ENCODE measurements at places on chromosomes 1 and 21. TPM values are rescaled to one million over a fixed set of nuclear protein-coding genes. Genes with fewer than 3 reads are reported as not detected.

- DNase-seq, result no peak
These were observed 1352.7 kb downstream of the AMY1C start for GRCh38 chr1:105102371-105102770.

DNA sequence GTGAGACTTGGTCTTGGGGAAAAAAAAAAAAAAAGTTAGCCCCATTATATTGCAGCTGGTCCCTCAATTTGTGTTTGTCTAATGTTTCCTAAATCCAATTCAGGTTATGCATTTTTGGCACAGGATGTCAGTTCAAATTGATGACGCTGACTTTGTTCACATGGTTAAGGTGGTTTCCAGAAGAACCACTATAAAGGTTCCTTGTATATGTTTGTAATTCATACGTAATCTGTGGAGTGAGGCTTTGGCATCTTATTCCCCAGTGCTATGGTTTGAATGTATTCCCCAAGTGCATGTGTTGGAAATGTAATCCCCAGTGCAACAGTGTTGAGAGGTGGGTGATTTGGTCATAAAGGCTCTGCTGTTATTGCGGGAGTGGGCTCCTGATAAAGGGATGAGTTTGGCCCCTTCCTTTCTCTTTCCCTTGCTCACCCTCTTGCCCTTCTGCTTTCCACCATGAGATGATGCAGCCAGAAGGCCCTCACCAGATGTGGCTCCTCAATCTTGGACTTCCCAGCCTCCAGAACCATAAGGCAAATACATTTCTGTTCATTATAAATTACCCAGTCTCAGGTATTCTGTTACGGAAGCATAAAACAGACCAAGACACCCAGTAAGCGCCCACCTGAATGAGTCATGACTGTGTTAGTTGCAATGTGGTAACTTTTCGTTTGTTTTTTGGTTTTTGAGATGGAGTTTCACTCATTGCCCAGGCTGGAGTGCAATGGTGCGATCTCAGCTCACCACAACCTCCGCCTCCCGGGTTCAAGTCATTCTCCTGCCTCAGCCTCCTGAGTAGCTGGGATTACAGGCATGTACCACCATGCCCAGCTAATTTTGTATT lies 19.5 kb upstream of the HLCS start:
- DNase-seq, result no peak

DNA sequence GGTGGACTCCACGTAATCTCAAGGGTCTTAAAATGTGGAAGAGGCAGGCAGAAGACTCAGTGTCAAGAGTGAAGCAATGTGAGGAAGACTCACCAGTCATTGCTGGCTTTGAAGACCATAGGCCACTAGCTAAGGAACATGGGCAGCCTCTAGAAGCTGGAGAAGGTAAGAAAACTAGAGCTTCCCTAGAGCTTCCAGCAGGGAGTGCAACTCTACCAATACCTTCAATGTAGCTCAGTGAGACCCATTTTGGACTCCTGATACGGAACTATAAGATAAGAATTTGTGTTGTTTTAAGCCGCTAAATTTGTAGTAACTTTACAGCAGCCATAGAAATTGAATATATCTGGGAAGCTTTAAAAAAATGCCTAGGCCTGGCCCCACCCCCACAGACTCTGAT lies 18.9 kb downstream of the METTL13 start:
- DNase-seq, result no peak

GRCh38 chr1:246987083-246987690 lies 20.7 kb downstream of the ZNF695 start:
- DNase-seq, result no peak

DNA sequence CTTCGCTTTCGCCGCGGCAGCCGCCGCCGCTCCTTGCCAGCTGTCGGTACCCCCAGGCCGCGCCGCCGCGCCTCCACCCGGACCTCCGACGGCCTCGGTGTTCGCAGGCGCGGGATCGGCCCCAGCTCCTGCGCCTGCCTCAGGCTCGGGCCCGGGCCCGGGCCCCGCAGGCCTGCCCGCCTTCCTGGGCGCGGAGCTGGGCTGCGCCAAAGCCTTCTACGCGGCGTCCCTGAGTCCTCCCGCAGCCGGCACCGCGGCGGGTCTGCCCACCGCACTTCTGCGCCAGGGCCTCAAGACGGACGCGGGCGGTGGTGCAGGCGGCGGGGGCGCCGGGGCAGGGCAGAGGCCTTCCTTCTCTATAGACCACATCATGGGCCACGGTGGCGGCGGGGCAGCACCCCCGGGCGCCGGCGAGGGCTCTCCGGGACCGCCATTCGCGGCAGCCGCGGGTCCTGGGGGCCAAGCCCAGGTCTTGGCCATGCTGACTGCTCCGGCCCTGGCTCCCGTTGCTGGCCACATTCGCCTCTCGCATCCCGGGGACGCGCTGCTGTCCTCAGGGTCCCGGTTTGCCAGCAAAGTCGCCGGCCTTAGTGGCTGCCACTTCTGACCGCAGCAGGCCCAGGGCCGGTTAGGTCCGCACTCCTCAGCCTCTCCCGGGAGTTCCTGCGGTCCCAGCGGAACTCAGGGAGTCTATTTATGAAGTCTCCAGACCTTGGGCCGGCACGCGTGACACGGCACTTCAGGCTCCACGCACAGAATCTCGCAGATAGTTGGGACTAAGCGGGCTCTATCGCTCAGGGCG lies 1.4 kb downstream of the FOXD2 start:
- no peak for DNase-seq

DNA sequence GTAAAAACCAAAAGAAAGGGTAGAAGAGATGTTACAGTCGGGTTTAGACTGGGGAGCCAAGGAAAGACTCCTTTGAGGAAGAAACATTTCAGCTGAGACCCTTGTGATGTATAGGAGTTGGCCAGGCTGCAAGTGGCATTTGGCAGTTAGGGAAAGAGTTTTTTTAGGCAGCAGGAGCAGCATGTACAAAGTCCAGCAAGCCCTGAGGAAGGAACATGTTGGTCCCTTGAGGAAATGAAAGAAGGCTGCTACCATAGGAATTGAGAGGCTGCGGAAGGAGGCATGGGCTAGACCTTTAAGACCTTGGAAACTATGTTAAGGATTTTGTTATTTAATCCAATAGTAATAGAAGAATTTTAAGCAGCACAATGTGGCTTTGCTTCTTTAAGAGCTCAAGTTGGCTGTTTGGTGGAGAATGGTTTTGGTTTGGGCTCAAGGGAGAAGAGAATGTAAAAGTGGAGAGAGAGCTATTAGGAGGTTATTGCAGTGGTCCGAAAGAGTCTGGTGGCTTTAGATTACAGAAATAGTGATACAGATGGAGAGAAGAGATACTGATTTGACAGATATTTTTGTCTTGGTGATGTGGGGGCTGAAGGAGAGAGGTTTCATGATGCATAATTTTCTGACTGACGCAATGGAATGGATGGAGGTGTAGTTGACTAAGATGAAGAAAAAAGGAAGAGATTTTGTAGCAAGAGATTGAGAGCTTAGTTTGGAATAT lies 26.6 kb downstream of the SMAP2 start:
- no peak for DNase-seq

DNA sequence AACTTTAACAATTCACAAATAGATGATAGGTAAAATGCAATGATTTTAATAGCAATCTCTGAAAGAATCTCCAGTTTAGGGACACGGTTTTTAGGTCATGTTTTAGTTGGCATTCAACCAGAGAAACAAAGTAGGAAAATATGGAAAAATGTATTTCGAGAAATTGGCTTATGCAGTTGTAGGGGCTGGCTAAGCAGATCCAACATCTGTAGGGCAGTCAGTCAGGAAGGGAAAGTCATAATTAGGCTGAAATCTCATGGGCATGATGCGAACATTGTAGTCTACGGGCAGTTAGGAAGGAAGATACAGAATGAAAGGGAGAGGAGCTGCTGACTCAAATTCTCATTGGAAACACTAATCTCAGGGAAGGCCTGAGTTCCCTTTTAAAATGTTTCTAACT lies 1276.0 kb upstream of the ADGRL4 start:
- no peak for DNase-seq

DNA sequence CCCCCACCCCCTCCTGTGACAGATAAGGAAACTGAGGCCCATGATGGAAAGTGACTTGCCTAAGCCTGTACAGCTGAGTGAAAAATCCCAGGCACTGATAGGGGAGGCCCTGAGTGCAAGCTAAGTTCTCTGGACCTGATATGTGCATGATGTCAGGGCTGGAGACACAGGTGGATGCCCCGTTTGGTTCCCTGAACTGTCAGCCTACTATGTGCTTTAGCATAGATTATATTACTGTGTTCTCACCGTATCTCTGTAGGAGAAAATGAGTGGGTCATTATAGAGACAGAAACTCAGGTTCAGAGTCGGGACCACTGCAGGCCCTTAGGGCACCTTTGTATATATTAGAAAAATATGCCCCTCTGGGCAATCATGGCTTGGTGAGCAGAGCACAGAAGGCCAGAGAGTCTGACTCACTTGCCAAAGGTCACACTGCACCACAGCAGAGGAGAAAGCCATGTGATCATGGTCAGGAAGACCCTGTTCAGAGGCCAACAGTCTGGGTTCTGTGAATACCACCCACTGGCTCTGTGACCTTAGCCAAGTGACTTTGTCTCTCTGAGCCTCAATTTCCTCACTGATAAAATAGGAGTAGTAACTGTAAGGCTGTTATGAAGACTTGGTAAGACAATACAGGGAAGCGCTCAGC lies 145.8 kb upstream of the WNT4 start:
- no peak for DNase-seq

The CRYAA gene
- not detected for total RNA-seq

DNA sequence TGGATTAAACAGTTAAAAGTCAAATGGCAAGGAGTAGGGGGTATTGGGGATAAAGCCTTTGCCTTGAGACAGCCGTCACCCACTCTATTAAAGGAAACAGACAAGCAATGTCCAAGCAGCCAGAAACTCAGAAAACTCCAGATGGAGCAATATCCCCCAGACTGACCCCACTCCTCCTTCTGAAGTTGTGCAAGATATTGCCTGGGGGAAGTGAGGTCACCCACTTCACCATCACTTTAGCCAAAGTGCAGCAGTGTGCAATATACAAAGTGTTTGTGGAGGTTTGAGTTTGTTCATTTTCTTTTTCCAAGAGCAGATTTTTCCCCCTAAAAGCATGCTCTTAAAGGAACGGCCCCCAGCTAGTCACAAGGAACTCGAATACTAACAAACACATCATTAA lies 125.1 kb downstream of the ETS2 start:
- peak; percentile 94 for DNase-seq

DNA sequence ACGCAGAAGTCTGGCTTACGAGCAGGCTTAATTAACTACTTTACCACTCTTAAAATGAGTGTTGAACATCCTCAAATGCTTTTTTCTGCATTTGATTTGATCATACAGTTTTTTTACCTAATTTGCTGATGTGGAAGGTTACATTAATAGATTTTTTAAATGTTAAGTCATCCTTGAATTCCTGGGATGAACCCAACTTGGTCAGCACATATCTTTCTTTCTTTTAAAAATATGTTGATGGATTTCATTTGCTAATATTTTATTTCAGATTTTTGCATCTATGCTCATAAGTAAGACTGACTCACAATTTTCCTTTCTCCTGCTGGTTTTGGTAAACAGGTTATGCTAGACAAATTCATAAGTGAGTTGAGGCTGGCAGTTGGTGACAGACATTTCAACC lies 82.9 kb downstream of the LHX4 start:
- no peak for DNase-seq

GRCh38 chr1:63612971-63613370 lies 19.8 kb downstream of the PGM1 start:
- no peak for DNase-seq

The COL18A1 gene
- 33.7 TPM for total RNA-seq

- no peak for DNase-seq
These were observed 608.3 kb upstream of the CHRM3 start for GRCh38 chr1:238778113-238778512.

DNA sequence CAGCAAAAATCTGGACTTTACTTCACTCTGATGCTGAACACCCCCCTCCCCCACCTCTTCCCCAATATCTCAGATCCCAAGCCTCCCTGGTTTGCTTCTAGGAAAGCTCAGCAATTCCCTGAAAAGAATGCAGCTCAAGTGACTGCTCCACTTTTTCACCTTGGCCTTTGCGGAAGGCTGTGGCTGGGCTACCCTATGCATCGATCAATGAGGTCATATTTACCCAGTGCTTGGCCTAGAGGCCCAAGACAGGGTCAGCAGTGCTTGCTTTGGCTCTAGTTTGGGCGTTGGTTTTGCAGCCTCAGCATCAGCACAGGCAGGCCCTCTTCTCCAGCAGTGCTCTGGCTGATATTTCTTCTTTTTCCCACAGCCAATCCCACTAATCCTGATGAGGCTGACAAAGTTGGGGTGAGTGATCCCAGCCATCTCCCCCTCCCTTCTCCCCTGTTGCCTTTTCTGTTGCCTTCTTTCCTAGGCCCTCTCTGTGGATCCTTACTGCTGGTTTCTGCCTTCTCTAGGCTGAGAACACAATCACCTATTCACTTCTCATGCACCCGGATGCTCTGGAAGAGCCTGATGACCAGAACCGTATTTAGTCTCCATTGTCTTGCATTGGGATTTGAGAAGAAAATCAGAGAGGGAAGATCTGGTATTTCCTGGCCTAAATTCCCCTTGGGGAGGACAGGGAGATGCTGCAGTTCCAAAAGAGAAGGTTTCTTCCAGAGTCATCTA lies 14.2 kb downstream of the FCGR2B start:
- no peak for DNase-seq

DNA sequence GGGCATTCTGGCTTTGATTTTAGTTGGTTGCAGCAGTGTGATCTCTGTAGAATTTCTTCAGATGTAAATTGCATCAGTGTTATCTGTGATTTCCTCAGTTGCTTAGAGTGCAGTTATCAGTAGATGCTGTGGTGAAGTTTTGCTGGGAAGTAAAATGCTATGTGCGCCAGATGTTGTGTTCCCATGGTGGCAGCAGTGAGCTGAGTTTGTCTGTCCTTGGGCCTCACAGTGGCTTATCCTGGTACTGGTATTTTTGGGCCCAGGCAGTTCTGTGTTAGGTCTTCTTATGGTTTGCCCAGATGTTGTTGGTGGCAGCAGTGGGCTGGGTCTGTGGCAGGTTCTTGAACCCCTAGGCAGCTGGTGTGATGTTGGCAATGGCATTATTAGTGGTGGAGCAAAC lies 1242.1 kb downstream of the PLA2G4A start:
- DNase-seq, result no peak

The A3GALT2 gene
- not detected for total RNA-seq

GRCh38 chr1:115764541-115764940 lies 4.0 kb downstream of the CASQ2 start:
- DNase-seq, result peak; percentile 65

The OR2T33 gene
- total RNA-seq, result not detected

The FAM3B gene
- not detected for total RNA-seq

Data from fibroblast of villous mesenchyme (primary cell).